ENCODE measurements at places on chromosomes 13 and 19.

GRCh38 chr13:37534676-37535075, 63.9 kb downstream of the POSTN start:
- no peak for DNase-seq

- no peak for DNase-seq
Measured at GRCh38 chr19:11061952-11062351, 27.3 kb upstream of the LDLR start.

DNA sequence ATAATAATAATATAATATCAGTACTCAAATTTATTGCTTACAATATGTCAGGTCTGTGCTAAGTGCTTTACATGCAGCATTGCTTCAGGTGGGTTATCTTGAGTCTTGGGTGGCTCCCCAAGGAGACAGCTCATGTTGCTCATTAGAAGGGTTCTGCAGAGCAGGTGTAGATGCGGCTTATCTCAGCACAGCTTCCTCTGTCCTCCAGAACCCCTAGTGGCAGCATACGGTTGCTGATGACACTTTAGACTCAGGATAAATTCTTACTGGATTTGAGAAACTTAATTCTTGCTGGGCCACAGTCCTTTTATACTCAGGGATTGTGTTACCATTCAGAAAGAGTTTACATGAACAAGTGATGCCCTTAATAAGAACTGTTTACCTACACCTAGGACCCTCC, 8.9 kb downstream of the COG3 start:
- no peak for DNase-seq

GRCh38 chr19:8305798-8306197, 2.4 kb downstream of the CD320 start:
- DNase-seq, result no peak

DNA sequence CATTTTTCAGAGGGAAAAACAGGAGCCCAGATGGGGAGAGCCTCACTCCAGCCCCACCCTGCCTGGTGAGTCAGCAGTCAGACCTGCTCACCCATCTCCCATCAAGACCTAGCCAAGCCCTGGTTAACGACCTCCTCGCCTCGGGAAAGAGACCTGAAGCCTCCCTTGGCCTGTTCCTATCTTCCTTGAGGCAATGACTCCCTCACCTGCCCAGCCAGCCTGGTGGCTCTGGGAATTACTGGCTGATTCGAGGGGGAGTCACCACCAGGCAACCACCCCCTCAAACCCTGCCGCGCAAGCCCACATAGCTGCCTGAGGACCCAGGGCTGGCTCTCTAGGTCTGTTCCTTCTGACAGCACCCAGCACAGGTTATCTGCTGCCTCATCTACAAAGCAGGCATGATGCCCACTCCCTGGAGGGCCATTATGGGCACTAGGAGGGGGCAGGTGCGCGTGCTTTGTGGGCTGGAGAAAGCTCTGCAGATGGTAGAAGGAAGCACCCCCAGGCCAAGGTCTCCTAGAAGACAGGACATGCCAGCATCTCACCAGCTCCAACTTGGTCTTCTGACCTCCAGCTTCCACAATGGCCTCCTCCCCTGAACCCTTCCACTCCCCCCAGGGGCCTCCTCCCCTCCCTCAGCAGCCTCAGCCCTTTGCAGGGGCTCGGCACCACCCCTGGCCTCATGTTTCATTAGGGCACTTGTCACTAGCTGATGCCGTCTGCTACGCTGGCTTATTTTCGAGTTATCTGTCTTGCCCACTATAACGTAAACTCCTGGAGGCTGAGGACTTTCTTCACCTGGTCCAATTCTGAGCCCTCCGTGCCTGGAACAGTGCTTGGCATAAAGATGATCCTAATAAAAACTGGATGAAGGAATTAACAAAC, 10.4 kb downstream of the DEDD2 start:
- no peak for DNase-seq
